ENCODE measurements at places on chromosomes 16 and 17.
A peak's percentile ranks its signal among the peaks of the same experiment; 100 is the strongest.

DNA sequence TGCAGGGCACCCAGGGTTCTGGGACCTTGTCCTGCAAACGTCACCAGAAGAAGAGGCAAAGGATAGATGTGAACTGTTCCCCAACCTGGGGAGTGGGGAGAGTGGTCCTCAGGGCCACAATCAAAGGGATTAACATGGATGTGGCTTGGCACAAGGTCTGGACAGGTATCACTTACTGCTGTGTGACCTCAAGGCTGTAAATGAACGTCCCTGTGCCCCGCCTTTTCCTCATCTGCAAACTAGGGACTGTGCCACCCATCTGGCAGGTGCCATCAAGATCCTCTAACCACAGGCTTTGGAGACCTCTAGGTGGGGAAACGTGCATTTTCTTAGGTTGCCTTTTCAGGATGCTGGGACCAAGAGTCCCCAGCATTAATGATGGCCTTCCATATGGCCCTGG is 25.1 kb downstream of the SLC5A10 start:
- DNase-seq, result no peak

DNA sequence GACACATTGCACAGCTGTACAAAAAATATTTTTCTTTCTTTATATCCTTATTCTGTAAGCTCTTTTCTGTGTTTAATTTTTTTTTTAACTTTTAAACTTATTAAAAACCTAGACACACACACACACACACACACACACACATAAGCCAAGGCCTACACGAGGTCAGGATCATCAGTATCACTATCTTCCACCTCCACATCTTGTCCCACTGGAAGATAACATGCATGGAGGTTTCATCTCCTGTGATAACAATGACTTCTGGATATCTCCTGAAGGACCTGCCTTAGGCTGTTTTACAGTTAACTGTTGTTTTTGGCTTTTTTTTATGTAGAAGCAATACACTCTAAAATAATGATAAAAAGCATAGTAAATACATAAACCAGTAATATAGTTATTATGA is 71.2 kb downstream of the TNRC6C start:
- DNase-seq, result no peak

GRCh38 chr17:31834448-31834847 is 24.6 kb downstream of the COPRS start:
- DNase-seq, result no peak

- no peak for DNase-seq
Observed at GRCh38 chr16:81620796-81621195, 158.3 kb upstream of the PLCG2 start.

DNA sequence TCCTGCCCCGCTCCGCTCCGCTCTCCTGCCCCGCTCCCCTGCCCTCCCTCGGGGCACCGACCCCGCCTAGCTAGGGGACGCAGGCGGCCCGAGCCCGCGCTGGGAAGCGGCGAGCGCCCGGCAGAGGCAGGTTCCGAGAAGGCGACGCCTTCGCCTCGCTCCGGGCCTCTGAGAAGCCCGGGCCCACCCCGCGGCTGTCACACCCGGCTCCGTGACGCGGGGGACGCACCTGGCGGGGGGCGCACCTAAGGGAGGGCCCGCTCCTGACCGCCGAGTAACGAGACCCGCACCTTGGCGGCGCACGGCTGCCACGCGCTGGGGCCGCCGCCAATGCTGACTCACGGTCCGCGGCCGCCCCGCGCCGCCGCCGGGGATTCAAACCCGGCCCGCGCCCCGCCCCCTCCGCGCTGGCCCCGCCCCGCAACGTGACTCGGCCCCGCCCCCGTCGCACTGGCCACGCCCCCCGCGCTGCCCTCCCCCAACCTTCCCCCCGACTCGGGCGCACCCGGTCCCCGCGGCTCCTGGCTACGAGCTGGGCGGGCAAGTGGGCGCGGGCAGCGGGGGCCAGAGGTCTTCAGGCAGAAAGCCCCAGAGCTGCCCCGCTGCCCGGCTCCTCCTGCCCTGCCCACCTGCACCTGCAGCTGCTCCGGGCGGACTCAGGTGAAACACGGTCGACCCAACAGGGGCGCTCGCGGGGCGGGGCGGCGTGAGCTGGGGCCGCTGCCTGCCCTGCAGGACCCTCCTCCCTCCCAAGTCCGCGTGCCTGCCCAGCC is 27.8 kb downstream of the GNPTG start:
- peak; percentile 43 for DNase-seq

- DNase-seq, result no peak
Observed at GRCh38 chr17:73595931-73596330, 48.3 kb downstream of the SDK2 start.

- no peak for DNase-seq
Observed at GRCh38 chr17:207775-208174, 26.3 kb upstream of the DOC2B start.

GRCh38 chr16:84656649-84657048 is 8.3 kb downstream of the KLHL36 start:
- peak; percentile 23 for DNase-seq

DNA sequence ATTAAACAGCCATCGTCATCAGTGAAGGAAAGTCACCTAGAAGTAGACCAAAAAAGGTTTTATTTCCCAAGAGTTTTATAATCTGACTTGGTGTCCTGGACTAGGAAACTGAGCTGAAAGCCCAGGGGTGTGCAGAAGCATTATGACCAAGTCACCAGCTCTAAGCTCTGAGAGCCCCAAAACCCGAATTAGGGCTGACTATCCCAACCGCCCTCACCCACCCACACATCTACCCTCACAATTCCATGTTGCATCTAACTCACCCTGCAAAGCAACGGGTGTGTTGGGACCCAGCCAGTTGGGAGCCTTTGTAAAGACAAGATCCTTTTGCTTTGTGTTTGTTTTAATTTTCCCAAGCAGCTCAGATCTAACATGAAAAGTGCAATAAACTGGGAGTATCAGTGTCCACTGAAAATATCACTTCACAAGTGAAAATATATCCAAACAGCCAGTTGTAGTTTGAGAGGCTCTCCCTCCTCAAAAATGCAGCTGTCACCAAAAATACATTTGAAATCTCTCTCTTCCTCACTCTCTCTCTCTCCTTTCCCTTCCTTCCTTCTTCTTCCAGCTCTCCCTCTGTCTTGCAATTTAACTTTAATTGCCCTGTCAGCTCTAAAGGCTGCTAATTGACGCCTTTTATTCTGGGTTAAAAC is 16.2 kb upstream of the NOG start:
- no peak for DNase-seq

DNA sequence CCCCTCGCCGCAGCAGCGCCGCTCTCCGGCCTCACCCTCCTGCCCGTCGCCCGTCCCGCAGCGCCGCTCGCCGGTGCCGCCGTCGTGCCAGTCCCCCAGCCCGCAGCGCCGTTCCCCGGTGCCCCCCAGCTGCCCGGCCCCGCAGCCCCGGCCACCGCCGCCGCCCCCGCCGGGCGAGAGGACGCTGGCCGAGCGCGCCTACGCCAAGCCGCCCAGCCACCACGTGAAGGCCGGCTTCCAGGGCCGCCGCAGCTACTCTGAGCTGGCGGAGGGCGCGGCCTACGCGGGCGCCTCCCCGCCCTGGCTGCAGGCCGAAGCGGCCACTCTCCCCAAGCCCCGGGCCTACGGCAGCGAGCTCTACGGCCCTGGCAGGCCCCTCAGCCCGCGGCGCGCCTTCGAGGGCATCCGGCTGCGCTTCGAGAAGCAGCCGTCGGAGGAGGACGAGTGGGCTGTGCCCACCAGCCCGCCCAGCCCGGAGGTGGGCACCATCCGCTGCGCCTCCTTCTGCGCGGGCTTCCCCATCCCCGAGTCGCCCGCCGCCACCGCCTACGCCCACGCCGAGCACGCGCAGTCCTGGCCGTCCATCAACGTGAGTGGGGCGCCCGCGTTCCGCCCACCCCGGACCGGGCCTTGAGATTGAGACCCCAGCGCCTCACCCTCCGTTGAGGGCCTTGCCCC is 15.0 kb downstream of the TBKBP1 start:
- no peak for DNase-seq

GRCh38 chr16:79996321-79996720 is 395.8 kb upstream of the MAF start:
- DNase-seq, result no peak

DNA sequence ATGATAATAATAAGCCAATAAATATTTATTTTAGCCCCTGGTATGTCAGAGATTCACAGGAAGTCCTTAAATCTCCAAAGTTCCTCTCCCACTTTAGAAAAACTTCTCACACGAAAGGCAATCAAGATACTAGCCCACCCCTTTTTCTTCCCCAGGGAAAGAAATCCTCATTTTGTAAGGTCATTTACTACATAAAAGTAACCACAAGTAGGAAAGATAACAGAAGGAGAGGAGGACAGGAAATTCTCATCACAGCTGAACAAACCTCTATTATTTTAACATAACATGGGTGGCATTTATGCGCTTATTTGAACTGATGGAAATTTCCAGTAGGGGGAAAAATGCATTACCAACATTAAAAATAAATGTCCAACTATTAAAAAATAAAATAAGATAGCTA is 3.4 kb downstream of the FAM222B start:
- DNase-seq, result no peak

- no peak for DNase-seq
Observed at GRCh38 chr17:3692346-3692745, 3.6 kb downstream of the P2RX5 start.

DNA sequence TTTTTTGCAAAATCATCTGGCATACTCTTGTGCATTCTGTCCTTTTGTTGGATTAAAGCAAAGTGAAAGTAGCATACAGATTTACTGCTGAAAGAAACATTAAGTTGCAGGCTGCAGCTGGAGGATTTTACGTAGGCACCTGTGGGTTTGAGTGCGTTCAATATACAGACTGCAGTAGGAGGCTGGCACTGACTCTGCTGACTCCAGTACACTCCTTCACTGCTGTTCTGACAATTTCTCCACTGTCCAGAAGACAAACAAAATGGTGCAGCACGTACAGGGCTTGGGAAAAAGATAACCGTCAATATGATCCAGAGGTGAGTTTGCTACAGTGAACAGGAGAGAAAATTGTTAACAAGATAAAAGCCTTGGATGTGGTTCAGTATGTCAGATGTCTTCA is 73.3 kb downstream of the TANC2 start:
- no peak for DNase-seq

- no peak for DNase-seq
Observed at GRCh38 chr17:70352834-70353233, 183.5 kb downstream of the KCNJ2 start.

DNA sequence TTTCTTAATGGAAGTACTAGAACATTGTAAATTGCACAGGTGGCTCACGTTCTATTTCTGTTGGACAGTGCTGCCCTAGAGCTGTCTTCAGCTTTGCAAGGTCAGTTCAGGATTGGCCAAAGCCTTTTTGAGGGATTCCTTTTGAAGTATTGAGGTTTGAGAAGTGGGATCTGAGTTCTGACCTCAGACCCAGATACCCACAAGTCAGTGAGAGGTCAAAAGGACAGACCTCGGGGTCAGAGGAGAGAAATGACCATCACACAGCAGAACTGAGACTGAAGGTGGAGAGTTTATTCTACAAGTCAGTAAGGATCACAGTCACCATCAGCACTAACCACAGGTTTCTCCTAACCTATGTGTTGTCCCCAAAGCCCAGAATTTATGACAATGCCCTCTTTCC is 1.7 kb downstream of the ACSM5 start:
- no peak for DNase-seq

GRCh38 chr16:12815361-12815760 is 11.7 kb upstream of the CPPED1 start:
- no peak for DNase-seq

- DNase-seq, result no peak
Observed at GRCh38 chr16:65740711-65741110, 618.8 kb upstream of the CDH11 start.

DNA sequence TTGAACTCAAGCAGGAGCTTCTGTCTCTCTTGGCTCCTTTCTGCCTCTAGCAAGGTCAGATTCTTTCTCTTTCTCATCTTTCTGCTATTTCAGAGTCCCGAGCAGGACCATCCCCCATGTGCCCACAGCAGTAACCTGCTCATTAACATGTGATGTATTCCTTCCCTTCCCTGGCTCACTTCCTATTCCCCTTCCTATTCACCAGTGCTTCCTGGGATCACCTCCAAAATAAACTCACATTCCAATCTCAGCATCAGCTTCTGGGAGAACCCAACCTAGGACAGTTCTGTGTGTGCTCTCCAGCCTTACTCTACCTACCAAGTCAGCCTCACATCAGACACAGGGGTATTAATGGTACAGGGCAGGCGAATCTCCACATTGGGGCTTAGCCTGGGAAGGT is 546.4 kb upstream of the SALL1 start:
- DNase-seq, result no peak

- DNase-seq, result no peak
Observed at GRCh38 chr16:31357324-31358109, 2.5 kb downstream of the ITGAX start.

- no peak for DNase-seq
Observed at GRCh38 chr16:90009172-90009899, 9.9 kb downstream of the DBNDD1 start.
